ENCODE measurements at places on chromosomes 1 and 21.
A peak's percentile ranks its signal among the peaks of the same experiment; 100 is the strongest.

DNA sequence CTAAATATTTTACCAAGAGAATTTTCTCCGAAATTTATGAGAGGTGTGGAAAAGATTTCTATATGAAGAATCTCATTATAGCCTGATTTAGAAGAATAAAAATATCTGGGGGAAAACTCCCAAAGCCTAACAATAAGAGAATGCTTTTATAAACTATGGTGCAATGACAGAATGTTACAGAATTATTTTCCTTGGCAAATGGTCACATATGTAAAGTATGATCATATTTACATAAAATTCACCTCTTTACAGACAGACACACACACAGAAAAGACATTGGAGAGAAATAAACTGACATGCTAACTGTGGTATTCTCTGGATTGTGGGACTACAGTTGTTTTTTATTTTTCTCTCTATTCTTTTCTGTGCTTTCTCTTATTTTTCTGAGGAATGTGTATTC, 226.3 kb upstream of the USP24 start:
- no peak for DNase-seq

- no peak for DNase-seq
These were observed 296.3 kb downstream of the PTBP2 start for GRCh38 chr1:97017895-97018294.

DNA sequence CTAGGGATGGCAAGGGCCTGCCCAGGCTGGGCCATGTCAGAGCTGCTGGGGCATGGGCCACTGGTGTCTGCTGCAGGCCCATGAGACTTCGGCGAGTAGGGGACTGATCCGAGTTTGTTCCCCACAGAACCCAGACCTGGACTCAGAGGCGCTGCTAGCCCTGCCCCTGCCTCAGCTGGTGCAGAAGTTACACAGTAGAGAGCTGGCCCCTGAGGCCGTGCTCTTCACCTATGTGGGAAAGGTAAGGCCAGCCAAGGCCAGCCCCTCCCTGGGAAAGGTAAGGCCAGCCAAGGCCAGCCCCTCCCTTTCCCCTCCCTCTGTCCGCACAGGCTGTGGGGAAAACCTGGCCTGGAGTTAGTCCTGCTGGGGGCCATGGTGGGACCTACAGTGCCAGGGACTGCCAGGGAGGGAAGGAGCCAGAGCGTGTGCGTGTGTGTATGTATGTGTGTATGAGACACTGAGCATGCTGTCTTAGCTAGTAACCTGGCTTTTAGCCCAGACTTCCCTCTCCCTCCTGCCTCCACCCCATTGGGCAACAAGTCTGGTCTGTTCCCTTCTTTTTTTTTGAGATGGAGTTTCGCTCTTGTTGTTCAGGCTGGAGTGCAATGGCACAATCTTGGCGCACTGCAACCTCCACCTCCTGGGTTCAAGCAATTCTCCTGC, 8.0 kb downstream of the FAAH start:
- DNase-seq: peak; percentile 63

DNA sequence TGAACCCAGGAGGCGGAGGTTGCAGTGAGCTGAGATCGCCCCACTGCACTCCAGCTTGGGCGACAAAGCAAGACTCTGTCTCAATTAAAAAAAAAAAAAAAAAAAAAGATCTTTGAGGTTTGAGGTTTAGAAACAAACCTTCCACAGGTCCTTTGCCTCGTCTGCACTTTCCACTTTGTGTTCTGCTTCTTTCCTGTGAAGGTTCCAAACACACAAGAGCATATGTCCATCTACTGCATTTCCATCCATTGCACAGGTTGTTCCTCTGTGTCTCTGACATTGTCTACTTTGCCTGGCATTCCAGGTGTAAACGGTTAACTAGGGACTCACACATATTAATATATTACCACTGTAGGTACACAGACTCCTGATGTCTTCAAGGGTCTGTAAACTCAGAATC, 40.1 kb downstream of the DSTYK start:
- DNase-seq: no peak

DNA sequence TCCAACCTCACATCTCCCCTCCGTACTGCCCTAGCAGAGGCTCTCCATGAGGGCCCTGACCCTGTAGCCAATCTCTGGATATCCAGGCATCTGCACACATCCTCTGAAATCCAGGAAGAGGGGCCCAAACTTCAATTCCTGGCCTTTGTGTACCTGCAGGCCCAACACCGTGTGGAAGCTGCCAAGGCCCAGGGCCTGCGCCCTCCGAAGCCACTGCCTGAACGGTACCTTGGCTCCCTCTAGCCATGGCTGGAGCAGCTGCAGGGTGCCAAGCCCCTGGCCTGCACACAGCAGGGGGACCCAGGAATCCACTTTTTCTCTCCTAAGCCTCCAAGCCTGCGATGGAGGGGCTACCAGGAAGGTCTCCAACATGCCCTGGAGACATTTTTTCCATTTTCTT, 84.2 kb downstream of the PTGER3 start:
- DNase-seq: no peak

GRCh38 chr1:56032096-56032676, 547.2 kb downstream of the PLPP3 start:
- no peak for DNase-seq

DNA sequence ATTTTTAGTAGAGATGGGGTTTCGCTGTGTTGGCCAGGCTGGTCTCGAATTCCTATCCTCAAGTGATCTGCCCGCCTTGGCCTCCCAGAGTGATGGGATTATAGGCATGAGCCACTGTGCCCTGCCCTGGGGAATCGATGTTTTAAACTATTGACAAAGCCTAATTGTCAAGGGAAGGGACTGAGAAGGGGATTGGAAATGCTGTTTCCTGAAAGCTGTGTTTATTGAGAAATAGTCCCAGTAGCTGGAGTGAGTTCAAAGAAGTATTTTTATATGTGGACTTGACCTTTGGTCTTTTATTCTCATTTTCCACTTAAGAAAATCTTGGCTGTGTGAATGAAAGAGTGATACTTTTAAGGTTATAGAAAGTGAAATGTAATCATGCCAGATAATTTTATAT, 47.5 kb downstream of the KIF1B start:
- DNase-seq: no peak

- DNase-seq: no peak
These were observed 1204.6 kb upstream of the TMPRSS15 start for GRCh38 chr21:19608101-19608621.

DNA sequence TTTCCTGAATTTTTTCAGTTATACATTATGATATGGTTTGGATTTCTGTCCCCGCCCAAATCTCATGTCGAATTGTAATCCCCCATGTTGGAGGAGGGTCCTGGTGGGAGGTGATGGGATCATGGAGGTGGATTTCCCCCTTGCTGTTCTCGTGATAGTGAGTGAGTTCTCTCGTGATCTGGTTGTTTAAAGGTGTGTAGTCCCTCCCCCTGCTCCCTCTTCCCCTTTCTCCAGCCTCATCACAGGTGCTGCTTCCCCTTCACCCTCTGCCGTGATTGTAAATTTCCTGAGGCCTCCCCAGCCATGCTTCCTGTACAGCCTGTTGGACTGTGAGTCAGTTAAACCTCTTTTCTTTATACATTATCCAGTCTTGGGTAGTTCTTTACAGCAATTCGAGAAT, 93.2 kb upstream of the HNRNPU start:
- DNase-seq: no peak

- no peak for DNase-seq
These were observed 9.4 kb downstream of the KIAA1614 start for GRCh38 chr1:180921891-180922630.

GRCh38 chr21:27953340-27954045, 986.6 kb upstream of the ADAMTS5 start:
- no peak for DNase-seq

DNA sequence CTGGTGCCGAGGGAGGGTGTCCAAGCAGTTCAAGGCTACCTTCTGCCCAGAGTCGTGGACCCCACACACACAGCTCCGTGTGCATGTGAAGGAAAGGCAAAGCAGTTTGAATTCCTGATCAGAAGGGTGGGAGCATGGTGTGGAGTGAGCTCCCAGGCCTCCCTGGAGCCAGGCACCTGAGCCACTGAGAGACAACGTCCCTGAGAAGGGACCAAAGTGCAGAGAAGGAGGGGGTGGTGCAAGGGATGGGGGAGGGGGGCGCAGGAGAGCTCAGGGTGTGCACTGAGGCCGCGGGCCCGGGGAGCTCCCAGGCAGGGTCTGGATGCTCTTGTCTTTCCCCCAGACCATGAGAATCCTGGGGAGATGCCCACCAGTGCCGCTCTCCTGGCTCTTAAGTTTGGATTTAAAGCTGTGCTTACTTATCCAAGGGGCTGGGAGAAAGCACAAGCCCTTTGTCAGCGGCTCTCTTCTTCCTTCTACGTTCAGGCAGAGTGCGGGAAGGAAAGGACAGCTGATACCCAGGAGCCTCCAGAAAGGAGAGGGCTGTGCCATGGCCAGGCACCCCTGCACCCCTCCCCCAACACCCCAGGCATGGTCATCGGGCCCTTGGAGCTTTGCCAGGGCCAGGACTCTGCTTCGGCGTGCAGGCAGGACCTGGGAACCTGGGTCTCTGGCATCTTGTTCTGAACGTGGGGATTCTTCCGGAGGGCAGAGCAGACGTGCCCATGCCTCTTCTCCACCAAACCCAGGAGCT, 24.1 kb downstream of the ACTA1 start:
- DNase-seq: peak; percentile 69

DNA sequence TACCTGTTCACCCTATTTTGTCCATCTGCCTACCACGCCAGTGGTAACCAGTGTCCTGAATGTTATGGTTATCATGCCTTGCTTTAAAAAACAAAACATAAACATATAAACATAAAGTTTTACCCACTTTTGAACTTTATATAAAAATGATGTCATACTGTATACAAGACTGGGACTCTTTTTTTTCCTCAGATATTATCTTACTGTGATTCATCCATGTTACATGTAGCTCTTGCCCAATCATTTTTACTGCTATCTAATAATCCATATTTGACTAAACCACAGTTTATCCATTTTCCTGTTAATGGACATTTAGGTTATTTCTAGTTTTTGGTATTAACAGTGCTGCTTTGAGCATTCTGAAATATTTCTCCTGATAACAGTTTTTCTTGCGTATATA, 78.8 kb downstream of the GPR161 start:
- DNase-seq: no peak

DNA sequence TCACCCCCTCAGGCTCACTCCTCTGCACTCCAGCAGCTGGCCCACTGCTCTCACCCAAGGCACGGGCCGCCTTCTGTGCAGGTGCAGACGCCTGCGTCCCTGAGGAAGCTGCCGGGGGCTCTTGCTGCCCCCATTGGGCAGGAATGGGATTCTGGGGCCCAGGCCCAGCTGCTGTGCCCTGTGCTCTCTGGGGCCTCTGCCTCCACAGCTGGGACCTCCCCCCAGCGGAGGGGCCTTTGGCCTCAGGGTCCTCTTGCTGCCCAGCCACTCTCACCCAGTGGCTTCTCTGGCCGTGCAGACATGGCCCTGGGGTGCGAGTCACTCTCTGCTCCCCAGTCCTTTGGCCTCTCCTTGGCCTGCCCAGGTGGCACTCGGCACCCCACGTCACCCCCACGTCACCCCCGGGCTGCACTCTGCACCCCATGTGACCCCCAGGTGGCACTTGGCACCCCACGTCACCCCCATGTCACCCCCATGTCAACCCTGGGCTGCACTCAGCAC, 19.1 kb upstream of the LRRC3 start:
- peak; percentile 30 for DNase-seq

DNA sequence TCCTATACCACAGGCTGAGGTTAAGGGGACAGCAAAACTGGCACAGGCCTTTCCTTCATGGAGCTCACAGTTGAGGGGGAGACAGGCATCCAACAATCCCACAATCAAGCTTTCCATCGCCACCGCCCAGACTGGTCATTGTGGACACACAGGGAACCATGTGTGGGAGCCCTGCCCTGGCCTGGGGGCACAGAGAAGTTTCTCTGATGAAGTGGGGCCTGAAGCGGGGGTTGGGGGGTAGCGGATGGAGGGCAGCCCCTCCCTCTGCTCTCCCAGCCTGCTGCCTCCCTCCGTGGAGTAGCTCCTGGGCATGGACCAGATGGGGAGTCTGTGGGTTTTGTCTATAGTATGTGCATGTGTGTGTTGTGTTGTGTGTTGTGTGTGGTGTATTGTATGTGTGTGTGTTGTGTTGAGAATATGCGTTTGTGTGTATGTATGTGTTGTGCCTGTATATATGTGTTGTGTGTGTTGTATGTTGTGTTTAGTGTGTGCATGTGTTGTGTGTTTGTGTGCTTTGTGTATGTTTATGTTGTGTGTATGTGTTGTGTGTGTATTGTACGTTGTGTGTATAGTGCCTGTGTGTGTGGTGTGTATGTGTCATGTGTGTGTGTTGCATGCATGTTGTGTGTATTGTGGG, 14.4 kb upstream of the LDLRAP1 start:
- DNase-seq: no peak

GRCh38 chr1:226308166-226308722, 720 bp downstream of the LIN9 start:
- DNase-seq: no peak

DNA sequence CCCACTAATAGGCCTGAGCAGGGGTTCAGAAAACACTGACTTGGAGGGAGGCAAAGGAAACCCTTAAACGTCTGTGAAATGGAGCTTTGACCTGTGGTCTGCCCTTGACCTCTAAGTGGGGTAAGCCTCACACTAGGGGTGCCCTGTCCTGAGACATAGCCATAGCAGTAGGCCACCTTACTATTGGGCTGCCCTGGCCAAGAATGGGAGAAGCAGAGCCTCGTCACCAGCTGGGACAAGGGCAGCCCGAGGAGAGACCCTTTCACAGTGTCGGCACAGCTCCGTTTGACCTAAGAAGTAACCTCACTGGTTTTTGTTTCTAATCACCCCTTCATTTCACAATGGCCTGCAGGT, 26.4 kb upstream of the IFNAR2 start:
- DNase-seq: no peak

- no peak for DNase-seq
These were observed 4.2 kb upstream of the GPR61 start for GRCh38 chr1:109535481-109535880.

DNA sequence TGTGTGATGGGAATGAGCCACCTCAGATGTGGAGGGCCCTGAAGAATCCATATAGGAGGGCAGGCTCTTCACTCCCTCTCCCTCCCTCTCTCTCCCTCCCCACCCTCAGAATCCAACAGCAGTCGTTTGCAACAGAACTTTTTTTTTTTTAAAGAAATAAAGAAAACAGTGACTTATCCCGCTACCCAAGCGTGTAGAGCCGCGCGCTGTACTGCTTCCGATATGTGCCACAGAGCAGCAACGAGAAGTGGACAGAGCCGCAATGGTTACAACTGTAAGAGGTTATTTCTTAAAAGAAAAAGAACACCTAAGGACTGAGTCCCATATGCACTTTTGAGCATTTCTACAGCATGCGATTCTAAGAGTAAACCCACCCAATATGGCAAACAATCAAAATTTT, 7.4 kb upstream of the NADK start:
- no peak for DNase-seq

DNA sequence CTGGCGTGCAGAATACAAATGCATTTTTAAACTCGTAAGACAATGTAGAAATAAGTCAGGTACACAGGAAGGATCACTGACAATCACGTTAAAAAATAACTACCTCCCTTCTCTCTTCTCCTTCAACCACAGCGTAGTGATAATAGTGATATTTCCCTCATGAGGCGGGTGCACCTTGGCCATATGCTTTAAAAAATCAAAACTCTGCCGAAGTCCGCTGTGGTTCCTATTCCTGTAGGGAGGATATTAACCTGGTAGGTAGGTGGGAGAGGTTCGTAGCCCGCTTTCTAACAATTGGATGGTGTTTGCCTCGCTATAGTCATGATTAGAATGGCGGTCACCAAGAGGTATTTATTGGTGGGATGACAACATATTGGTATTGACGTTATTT, 732 bp downstream of the GREM2 start:
- DNase-seq: no peak

- no peak for DNase-seq
These were observed 57.8 kb upstream of the PGD start for GRCh38 chr1:10340930-10341590.

Measured in right cardiac atrium (tissue), 5 donors.